ENCODE measurements at places on chromosomes 3 and 15. TPM values are rescaled to one million over a fixed set of nuclear protein-coding genes. Genes with fewer than 3 reads are reported as not detected.

Gene ROBO2
- 1.4 TPM for total RNA-seq

Gene SH3GL3
- total RNA-seq: 0.29 TPM

Gene ZCWPW2
- 2.4 TPM for total RNA-seq

Gene PIF1
- 1.9 TPM for total RNA-seq

Gene C3orf38
- total RNA-seq: 19.8 TPM

Gene SOX14
- total RNA-seq: not detected

Gene PLSCR5
- total RNA-seq: not detected

Gene CMTM8
- total RNA-seq: 2.8 TPM

Gene NPHP3
- 24.9 TPM for total RNA-seq

Gene CORO2B
- 7.2 TPM for total RNA-seq

Gene PAK6
- 0.38 TPM for total RNA-seq

Gene TMEM207
- not detected for total RNA-seq

Gene FES
- 31.7 TPM for total RNA-seq

Gene FAM174B
- 9.0 TPM for total RNA-seq

Gene TMEM43
- total RNA-seq: 107 TPM

Gene TNFAIP8L3
- total RNA-seq: 57.0 TPM

Data from posterior vena cava (tissue), 2 donors.